Panc1 (cell line): ENCODE measurements at places on chromosomes 7 and 10. TPM values are rescaled to one million over a fixed set of nuclear protein-coding genes. Genes with fewer than 3 reads are reported as not detected.

DNA sequence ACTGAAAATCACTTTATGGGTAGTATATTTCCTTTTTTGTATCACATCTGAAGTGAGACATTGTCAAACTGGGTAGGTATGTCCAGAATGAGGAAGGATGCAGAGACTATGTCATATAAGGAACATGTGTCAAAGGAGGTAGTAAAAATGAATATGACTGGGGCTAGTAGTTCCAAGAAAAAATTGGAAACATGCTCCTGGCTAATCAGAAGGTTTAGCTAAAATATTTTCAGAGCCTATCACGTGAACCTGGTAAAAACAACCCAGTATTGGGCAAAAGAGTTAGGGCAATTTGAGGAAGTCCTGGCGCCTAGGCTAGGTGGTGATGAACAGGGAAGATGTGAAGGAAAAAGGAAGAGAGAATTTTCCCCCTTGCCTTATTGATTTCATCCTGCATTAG lies 26.4 kb downstream of the ENTPD1 start:
- H3K4me3 ChIP-seq = no peak overlapping the region
- H3K27me3 ChIP-seq = peaks cover 3% of the 10 kb centered on the region
- no peak for DNase-seq
- H3K4me1 ChIP-seq = no peaks in the 10 kb centered on the region
- H3K27ac ChIP-seq = no peak overlapping the region

DNA sequence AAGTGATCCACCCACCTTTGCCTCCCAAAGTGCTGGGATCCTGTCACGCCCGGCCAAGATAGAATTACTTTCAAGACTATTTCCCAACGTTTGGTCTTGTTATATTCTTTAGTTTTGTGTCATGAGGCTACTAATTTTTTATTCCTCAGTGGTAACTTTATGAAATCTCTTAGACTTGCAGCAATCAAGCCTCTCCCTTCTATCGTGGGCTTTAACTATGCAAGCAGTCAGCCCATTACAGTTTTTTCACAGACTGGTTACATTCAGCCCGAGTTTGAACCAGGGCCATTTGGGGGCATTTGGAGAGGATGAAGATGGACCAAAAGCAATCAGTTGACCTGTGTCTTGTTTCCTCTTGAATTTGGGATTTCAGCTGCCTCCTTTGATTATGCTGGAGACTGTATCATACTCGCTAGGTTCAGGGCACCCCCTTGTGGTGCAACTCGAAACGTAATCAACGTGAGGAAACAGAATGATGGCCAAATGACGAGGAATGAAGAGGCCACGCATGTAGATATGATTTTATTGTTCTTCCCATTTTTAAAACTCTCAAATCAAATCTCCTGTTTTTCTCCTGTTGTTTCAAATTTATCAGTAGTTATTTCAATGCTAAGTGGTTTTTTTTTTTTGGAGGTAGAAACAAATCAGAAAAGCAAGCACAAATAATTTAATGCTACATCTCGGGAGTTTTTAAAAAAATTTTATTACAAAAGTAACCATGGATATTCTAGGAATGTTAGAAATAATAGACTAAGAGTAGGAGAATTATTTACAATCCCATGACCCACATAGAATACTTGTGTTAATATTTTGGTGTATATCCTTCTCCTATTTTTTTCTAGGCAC lies 151.6 kb downstream of the KIAA1217 start:
- no peaks in the 10 kb centered on the region for H3K36me3 ChIP-seq
- no peaks in the 10 kb centered on the region for H3K27me3 ChIP-seq
- H3K4me3 ChIP-seq = no peak overlapping the region
- DNase-seq = peak; percentile 32
- no peaks in the 10 kb centered on the region for H3K4me1 ChIP-seq

- H3K4me1 ChIP-seq = no peaks in the 10 kb centered on the region
- no peak overlapping the region for H3K27ac ChIP-seq
- DNase-seq = no peak
- no peaks in the 10 kb centered on the region for H3K27me3 ChIP-seq
- no peak overlapping the region for H3K4me3 ChIP-seq
Measured at GRCh38 chr10:58963101-58963534, 213.3 kb upstream of the PHYHIPL start.

DNA sequence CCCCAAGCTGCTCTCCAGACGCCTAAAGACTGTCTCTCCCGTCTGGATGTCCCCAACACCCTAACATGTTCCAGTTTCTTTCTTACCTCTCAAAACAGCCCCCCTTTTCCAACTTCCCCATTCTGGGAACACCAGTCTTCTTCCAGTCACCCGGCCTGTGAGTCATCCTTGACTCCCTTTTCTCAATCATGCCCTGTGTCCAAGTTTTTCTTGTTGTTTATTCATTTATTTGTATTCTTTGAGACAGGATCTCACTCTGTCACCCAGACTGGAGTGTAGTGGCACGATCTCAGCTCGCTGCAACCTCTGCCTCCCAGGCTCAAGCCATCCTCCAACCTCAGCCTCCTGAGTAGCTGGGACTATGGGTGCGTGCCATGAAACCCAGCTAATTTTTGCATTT lies 15.6 kb downstream of the SNX10 start:
- H3K4me3 ChIP-seq = no peak overlapping the region
- DNase-seq = no peak
- H3K4me1 ChIP-seq = no peaks in the 10 kb centered on the region
- no peak overlapping the region for H3K27ac ChIP-seq

DNA sequence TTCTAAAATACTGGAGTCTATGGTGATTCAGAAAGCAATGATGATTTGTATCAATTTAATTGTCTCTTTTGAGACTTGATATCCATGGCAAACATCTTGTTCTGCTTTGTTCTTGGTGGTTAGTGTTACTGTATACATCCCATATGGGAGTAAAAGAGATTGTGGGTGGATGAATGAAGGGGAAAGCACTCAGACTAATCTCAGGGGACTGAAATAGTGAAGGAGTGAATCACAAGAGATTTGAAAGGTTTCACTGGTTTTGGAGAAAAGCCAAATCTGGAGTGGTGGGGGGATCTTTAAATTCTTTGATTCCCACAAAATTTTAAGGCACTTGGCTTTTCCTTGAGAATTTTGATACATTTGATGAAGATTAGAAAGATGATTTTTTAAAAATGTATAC lies 369.4 kb downstream of the INHBA start:
- H3K27me3 ChIP-seq = no peaks in the 10 kb centered on the region
- DNase-seq = no peak
- H3K36me3 ChIP-seq = no peaks in the 10 kb centered on the region
- H3K4me1 ChIP-seq = no peaks in the 10 kb centered on the region
- no peak overlapping the region for H3K27ac ChIP-seq
- no peak overlapping the region for H3K4me3 ChIP-seq

- no peaks in the 10 kb centered on the region for H3K27me3 ChIP-seq
- H3K4me3 ChIP-seq = no peak overlapping the region
- no peak for DNase-seq
- H3K36me3 ChIP-seq = no peaks in the 10 kb centered on the region
- no peak overlapping the region for H3K27ac ChIP-seq
- no peaks in the 10 kb centered on the region for H3K4me1 ChIP-seq
Measured at GRCh38 chr10:7258948-7259523, 151.8 kb downstream of the SFMBT2 start.

GRCh38 chr7:142338633-142339501 lies 81.0 kb upstream of the PRSS58 start:
- no peak overlapping the region for H3K27ac ChIP-seq
- DNase-seq = no peak
- no peaks in the 10 kb centered on the region for H3K4me1 ChIP-seq
- no peaks in the 10 kb centered on the region for H3K27me3 ChIP-seq
- H3K4me3 ChIP-seq = no peak overlapping the region
- no peaks in the 10 kb centered on the region for H3K36me3 ChIP-seq

DNA sequence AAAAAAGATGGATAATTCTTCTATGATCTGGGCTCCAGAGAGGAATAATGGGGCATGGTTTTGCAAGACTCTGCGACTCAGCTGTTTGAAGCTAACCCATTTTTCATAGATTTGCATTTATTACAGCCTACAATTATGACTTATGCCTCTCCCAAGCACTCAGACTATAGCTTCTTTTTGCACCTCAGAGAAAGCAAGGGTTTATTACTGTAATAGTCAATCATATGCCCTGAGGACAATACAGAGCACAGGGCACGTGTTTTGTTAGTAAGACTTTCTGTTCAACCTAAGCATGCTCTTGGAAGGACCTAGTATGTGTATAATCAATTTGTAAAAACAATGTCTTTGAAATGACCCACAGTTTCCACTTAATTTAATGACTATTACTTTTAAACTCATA lies 221.2 kb downstream of the PARD3 start:
- no peaks in the 10 kb centered on the region for H3K27me3 ChIP-seq
- no peak overlapping the region for H3K27ac ChIP-seq
- no peaks in the 10 kb centered on the region for H3K36me3 ChIP-seq
- no peak overlapping the region for H3K4me3 ChIP-seq

DNA sequence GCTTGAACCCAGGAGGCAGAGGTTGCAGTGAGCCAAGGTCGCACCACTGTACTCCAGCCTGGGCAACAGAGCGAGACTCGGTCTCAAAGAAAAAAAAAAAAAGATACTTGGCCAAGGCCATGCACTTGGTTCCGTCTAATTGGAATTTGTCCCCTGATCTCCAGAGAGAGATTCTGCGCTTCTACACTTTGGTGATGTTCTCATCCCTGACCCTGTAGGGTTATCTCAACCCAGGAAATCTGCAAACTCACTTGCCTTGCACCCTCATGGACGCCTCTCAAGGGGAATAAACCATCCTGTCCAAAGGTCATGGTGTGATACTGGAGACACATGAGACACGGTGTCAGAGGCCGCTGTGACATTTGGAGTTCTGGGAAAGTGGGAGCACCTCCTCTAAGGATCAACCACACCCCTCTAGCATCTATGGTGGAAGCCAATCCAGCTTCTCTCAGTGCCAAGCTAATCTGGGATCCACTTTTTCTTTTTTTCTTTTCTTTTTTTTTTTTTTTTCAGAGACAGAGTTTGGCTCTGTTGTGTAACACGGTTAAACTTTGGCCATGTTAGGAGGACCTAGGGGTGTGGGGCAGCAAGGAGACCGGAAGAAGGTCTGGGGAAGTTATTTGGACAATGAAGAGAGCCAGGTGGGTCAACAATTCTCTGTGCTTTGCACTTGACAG lies 7.8 kb upstream of the POR start:
- no peak overlapping the region for H3K27ac ChIP-seq
- H3K4me3 ChIP-seq = no peak overlapping the region
- no peaks in the 10 kb centered on the region for H3K27me3 ChIP-seq
- H3K36me3 ChIP-seq = no peaks in the 10 kb centered on the region
- no peaks in the 10 kb centered on the region for H3K4me1 ChIP-seq

- no peaks in the 10 kb centered on the region for H3K4me1 ChIP-seq
- H3K36me3 ChIP-seq = no peaks in the 10 kb centered on the region
- no peaks in the 10 kb centered on the region for H3K27me3 ChIP-seq
- no peak overlapping the region for H3K27ac ChIP-seq
Measured at GRCh38 chr10:5532618-5533097, 7.9 kb downstream of the CALML3 start.

GRCh38 chr7:40058636-40059035 lies 75.8 kb downstream of the MPLKIP start:
- no peak overlapping the region for H3K4me3 ChIP-seq
- no peaks in the 10 kb centered on the region for H3K27me3 ChIP-seq
- no peak for DNase-seq
- no peaks in the 10 kb centered on the region for H3K4me1 ChIP-seq
- no peak overlapping the region for H3K27ac ChIP-seq

- no peak overlapping the region for H3K27ac ChIP-seq
- DNase-seq = no peak
- no peaks in the 10 kb centered on the region for H3K36me3 ChIP-seq
- no peaks in the 10 kb centered on the region for H3K4me1 ChIP-seq
Measured at GRCh38 chr7:127413962-127414361, 21.5 kb upstream of the ZNF800 start.

DNA sequence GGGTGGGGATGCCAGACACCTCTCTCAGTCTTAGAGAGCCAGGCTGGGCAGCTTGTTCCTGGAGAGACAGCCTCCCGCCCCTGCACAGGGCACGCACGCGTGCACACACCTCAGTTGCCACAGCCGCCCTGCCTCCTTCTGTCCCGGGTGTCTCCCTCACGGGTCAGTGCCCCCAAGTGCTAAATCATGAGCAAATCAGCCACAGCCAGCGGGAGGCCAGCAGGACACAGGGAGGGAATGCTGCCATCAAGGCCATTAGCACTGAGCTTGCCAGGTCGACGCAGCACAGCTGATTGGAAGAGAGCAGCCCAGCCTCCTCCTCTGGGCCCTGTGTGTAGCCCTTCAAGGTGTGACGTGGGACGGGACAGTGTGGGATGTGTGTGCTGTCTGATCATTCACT lies 130.4 kb downstream of the CDH23 start:
- H3K27me3 ChIP-seq = peaks cover 11% of the 10 kb centered on the region
- no peak for DNase-seq
- H3K36me3 ChIP-seq = no peaks in the 10 kb centered on the region
- no peak overlapping the region for H3K4me3 ChIP-seq
- H3K27ac ChIP-seq = no peak overlapping the region

- H3K27me3 ChIP-seq = no peaks in the 10 kb centered on the region
- no peak for DNase-seq
- no peaks in the 10 kb centered on the region; the same call in 1 of the 2 replicates for H3K4me1 ChIP-seq
- no peak overlapping the region for H3K4me3 ChIP-seq
- H3K27ac ChIP-seq = no peak overlapping the region
Measured at GRCh38 chr7:131501422-131501821, 55.0 kb downstream of the PODXL start.

DNA sequence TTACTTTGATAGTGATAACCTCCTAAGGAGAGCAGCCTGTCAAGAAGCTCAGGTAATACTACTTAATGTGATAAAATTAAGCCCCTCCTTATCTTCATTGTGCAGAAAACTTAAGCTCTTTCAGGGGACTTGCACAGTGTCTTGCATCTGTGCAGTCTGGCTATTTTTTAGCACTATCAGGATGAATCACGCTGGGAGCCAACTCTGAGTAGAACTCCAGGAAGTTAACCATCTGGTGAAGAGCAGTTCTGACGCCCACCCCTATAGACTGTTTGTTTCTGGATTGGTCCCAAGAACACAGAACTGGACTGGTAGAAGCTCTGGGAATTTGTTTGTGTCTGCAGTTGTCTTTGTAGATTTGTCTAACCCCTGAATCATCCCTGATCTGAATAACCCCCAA lies 41.9 kb downstream of the AGK start:
- H3K27ac ChIP-seq = no peak overlapping the region
- no peaks in the 10 kb centered on the region for H3K27me3 ChIP-seq
- no peaks in the 10 kb centered on the region for H3K4me1 ChIP-seq
- peaks cover 9% of the 10 kb centered on the region for H3K36me3 ChIP-seq

- H3K36me3 ChIP-seq = no peaks in the 10 kb centered on the region
- H3K27me3 ChIP-seq = no peaks in the 10 kb centered on the region
- H3K27ac ChIP-seq = no peak overlapping the region
- no peak for DNase-seq
Measured at GRCh38 chr7:71625545-71625944, 493.6 kb downstream of the GALNT17 start.

- no peaks in the 10 kb centered on the region for H3K36me3 ChIP-seq
- H3K27me3 ChIP-seq = no peaks in the 10 kb centered on the region
- no peaks in the 10 kb centered on the region for H3K4me1 ChIP-seq
Measured at GRCh38 chr7:90958647-90959046, 305.6 kb upstream of the FZD1 start.

GRCh38 chr10:103855424-103855823 lies at the start of gene SH3PXD2A:
Gene SH3PXD2A (minus strand): TSS chr10:103855576. CDS start chr10:103855266, 310 bp downstream.
- H3K27ac ChIP-seq = peak within 1 kb of the TSS; percentile 7
- no peak for DNase-seq

PLCE1 gene
- total RNA-seq = 39.7 TPM

INA gene
- 0.08 TPM for total RNA-seq

SPDYE16 gene
- not detected for total RNA-seq

VSIR gene
- total RNA-seq = 34.9 TPM

OPN1SW gene
- total RNA-seq = not detected

PNLIPRP3 gene
- total RNA-seq = not detected

UCMA gene
- total RNA-seq = not detected

ZNF239 gene
- total RNA-seq = 18.5 TPM

KIF20B gene
- total RNA-seq = 48.1 TPM

RPEL1 gene
- 0.10 TPM for total RNA-seq

HMX2 gene
- 2.7 TPM for total RNA-seq

CALD1 gene
- total RNA-seq = 9.2 TPM
